ENCODE measurements at places on chromosomes 11 and 22. TPM values are rescaled to one million over a fixed set of nuclear protein-coding genes. Genes with fewer than 3 reads are reported as not detected.

C11orf16 gene
- total RNA-seq, result not detected

C1QTNF6 gene
- 6.6 TPM for total RNA-seq

VSTM5 gene
- not detected for total RNA-seq

POTEH gene
- total RNA-seq, result not detected

SLC22A6 gene
- total RNA-seq, result not detected

CRYBA4 gene
- not detected for total RNA-seq

BRD1 gene
- 40.7 TPM for total RNA-seq

OR8D4 gene
- not detected for total RNA-seq

TANGO2 gene
- 16.0 TPM for total RNA-seq

ALKBH8 gene
- 7.3 TPM for total RNA-seq

TOM1 gene
- 41.9 TPM for total RNA-seq

TYR gene
- total RNA-seq, result not detected

TMPRSS5 gene
- total RNA-seq, result 0.49 TPM

PLCB3 gene
- total RNA-seq, result 34.6 TPM

BIRC3 gene
- 124 TPM for total RNA-seq

CCDC89 gene
- total RNA-seq, result not detected

GCAT gene
- total RNA-seq, result 32.8 TPM

XKR3 gene
- total RNA-seq, result 0.17 TPM

MRGPRX4 gene
- not detected for total RNA-seq

EHF gene
- 1.1 TPM for total RNA-seq

PYGM gene
- total RNA-seq, result 0.09 TPM

PANX2 gene
- total RNA-seq, result 2.7 TPM

NUP160 gene
- 32.0 TPM for total RNA-seq

BBOX1 gene
- total RNA-seq, result 0.33 TPM

ABCG4 gene
- not detected for total RNA-seq

ESAM gene
- total RNA-seq, result 0.19 TPM

CRYAB gene
- total RNA-seq, result 1.2 TPM

PUS3 gene
- 12.7 TPM for total RNA-seq

DRD4 gene
- 0.44 TPM for total RNA-seq

TNNI2 gene
- total RNA-seq, result 43.3 TPM

FAT3 gene
- 0.02 TPM for total RNA-seq

CBLIF gene
- not detected for total RNA-seq

PGA5 gene
- not detected for total RNA-seq

TUG1 gene
- 85.5 TPM for total RNA-seq
